ENCODE measurements at places on chromosomes 4 and X.

- no peak for DNase-seq
Observed at GRCh38 chrX:133661962-133662839, 246.9 kb upstream of the GPC4 start.

- no peak for DNase-seq
Observed at GRCh38 chrX:74297766-74298165, 6.2 kb upstream of the ZCCHC13 start.

GRCh38 chr4:141463678-141464077 lies 172.7 kb upstream of the IL15 start:
- no peak for DNase-seq

GRCh38 chr4:124386648-124387047 lies 325.9 kb downstream of the ANKRD50 start:
- DNase-seq: no peak

- no peak for DNase-seq
Observed at GRCh38 chrX:12950851-12951594, 23.9 kb upstream of the TMSB4X start.

DNA sequence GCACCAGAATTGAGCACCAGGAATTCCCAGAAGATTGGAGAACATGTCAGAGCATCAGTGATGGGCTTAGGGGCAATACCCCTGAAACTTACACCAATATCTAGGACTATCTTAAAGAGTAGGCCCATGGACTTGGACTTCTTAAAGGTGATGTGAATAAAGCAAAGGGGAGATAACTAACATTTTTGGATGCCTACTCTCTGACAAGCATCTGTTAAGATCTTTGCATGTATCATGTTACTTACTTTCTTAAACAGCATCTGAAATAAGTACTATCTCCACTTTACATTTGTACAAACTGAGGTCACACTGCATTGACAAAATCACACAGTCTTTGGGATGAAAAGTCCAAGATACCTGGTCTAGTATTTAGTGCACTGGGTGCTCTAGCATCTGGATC lies 258.6 kb upstream of the ARSJ start:
- no peak for DNase-seq

DNA sequence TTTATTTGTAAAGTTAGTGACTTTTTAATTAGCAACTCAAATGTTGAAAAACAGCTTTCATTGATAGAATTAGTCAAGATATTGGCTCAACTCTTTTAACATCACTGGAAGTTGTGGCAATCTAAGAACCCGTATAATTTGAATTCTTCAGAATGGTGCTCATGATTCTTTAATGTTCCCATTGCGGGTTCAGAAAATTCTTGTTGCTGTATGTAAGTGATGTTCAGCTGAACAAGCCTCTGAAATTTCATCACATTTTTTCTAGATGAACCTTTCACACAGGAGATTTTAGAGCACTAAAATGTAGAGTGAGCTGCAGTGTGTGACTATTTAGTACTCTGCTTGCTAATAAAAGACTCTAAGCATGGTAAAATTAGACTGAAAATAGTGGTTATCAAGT lies 1317.7 kb downstream of the FSTL5 start:
- no peak for DNase-seq

DNA sequence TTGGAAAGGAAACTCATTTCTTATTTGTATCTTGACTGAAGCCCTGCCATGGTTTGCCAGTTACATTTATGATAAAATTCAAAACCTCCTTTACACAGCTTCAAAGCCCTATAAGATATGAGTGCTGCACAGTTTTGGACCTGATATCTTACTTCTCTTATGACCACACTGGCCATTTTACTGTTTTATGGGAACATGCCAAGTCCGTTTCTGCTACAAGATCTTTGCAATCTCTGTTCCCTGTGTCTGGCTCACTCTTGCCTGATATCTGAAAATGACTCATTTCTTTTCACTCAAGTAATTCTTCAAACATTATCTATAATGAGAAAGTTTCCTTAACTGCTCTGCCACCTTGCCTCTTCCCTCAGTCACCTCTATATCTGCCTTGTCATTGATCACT lies 247.3 kb downstream of the SPOCK3 start:
- no peak for DNase-seq

DNA sequence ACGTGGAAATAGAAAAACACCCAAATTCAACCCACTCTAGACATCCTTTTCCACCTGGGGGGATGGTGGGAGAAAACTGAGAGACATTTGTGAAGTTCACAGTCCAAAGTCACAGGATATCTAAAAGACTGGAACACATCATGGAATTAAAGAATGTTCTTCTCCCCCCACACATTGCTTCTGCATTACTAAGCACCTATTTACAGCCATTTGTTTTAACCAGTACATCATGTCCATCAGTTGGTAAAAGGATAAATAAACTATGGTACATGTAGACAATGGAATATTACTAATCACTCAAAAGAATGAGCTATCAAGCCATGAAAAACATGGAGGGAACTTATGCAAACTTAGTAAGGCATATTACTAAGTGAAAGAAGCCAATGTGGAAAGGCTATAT lies 185.5 kb upstream of the ANXA10 start:
- no peak for DNase-seq

DNA sequence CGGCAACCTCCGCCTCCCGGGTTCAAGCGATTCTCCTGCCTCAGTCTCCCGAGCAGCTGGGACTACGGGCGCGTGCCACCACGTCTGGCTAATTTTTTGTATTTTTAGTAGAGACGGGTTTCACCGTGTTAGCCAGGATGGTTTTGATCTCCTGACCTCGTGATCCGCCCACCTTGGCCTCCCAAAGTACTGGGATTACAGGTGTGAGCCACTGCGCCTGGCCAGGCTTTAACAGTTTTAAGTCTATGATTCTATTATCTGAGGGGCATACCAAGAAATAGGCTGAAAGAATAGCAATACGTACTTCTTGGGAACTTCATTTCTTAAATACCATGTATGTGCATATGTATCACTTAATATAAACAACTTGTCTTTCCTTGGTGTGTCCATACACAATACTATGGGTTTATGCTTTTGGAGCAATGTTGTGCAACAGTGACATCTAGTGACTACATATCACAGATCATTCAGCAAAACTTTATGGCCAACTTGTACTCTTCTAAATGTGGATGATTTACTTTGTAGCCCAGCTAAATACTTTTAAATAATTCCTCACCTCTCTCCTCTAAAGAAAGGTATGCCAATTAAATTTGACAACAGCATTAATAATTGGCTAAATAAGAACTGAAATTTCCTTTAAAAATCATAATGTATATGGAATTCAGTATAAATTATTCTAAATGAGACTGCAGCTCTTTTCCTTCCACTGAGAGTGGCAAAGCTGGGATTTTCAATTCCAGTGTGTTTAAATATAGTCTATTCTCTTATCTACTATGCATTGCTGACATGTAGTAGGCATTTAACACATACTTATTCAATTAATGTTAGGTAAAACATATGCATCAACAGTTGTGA lies 10.4 kb downstream of the SLC9B1 start:
- no peak for DNase-seq

- DNase-seq: no peak
Observed at GRCh38 chr4:31620476-31620875, 900.3 kb downstream of the PCDH7 start.

GRCh38 chr4:145437466-145437865 lies 44.2 kb upstream of the SMAD1 start:
- DNase-seq: no peak

DNA sequence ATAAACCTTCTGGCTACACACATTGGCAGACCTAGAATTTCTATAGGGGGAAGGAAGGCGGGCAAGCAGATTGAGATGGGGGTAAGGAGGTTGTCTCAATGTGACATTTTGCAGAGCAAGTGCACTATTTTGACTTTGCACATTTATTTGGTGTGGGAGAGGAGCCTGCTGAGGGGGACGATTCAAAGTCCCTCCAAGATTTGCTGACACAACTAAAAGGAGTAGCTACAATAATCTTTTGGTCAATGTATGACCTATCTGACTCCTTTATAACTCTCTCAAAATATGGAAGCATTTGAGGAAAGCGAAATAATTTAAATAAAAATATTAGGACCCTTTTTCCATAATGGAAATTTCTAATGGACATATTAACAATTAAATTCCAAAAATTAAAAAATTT lies 274.9 kb upstream of the PPARGC1A start:
- no peak for DNase-seq

GRCh38 chrX:138723301-138723700 lies 11.8 kb upstream of the FGF13 start:
- no peak for DNase-seq

DNA sequence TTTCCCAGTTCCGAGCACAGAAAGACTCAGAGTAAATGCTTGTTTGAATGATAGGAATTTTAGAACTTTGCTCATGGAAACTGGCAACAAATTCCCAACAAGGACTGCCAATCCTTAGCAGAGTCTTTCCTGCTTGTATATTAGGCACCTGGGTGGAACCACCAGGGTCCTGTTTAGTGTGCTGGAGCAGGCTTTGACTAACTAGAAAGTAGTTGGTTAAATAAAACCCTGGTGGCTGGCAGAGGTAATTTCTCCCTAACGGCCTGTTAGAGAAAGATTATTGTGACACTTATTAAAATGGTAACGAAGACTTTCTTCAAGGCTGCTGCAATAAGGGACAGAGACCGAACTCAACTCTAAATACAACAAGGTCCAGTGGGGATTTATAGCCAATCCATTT lies 103.6 kb upstream of the TEX13D start:
- DNase-seq: no peak

GRCh38 chr4:100605144-100605543 lies 87.3 kb upstream of the EMCN start:
- DNase-seq: no peak

DNA sequence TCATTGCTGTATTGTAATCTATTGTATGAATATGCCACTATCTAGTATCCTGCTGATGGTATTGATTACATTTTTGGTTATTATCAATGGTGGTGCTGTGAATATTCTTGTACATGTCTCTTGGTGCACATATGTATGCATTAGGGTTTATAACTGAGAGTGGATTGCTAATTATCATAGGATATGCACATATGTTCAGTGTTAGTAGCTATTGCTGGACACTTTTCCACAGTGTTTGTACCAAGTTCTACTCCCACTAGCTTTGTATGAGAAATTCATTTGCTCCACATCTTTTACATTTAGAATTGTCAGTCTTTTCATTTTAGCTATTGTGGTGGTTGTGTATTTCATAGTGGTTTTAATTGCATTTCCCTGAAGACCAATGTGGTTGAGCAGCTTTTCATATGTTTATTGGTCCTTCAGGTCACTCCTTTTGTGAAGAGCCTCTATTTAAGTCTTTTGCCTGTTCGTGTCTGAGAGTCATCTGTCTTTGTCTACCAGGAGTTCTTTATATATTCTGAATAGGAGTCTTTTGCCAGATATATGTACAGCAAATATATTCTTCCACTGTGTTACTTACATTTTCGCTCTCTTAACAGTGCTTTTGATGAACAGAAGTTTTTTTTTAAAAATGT lies 87.1 kb downstream of the TBC1D19 start:
- DNase-seq: no peak

DNA sequence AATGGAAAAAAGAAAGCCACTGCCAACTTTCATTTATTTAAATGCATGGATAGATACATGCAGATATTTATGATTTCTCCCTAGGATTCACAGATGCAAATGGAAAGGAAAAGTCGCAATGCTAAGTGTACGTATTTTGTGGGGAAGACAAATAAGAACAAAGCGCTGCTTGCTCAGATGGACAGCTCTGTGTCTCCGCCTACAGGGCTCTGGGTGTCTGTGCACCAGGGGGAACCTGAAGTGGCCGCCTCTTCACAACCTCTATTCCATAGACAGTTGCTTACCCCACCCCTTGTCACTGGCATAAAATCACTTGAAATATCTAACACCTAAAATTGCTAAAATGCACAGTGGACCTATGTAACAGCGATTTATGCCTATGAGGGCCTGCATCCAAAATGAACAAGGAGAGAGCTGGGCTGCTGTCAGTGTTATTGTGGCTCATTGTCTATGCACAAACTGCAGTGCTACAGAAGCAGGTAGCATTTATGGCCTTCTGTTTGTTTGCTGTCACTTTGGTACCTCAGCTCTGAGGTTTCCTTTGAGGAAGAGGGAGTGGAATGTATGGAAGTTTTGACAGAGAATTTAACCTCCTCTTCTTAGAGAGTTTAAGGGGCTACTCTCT lies 58.6 kb upstream of the PAGE1 start:
- DNase-seq: peak; percentile 5

DNA sequence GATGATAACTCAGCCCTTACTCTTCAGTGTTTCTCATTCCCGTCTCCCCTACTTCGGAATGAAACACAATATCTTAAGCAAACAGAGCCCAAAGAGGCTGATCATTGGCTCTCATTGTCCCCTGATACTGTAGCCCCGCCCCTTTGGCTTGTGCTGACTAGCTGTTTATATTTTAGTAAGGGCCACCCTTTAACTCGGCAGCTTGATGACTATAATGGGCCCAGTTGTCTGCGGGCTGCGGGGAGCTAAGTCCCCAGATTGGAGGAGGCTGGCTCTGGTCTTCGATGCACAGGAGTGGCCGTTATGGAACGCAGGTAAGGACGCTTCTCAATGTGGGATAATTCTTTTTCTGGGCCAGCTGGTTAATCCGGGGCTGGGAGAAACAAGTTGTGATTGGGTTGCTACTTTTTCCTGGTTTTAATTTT lies at the start of gene TRIM2:
Gene TRIM2, plus strand, starts transcription at position 197 of the 425 bp plus-strand sequence. Its CDS starts 88 bp downstream, at position 285.
- DNase-seq: no peak
